NCI-H460 (cell line): ENCODE measurements at places on chromosomes 1 and 21. TPM values are rescaled to one million over a fixed set of nuclear protein-coding genes. Genes with fewer than 3 reads are reported as not detected.

Gene CDK11B
- total RNA-seq = 8.7 and 11.3 TPM in 2 replicates

Gene S100A9
- 1.9 and 2.3 TPM in 2 replicates for total RNA-seq

Gene CSF3R
- total RNA-seq = 0.20 TPM in 1 of 2 replicates, not detected in the other

Gene ITGB2
- 0.84 and 0.92 TPM in 2 replicates for total RNA-seq

Gene PTPN7
- not detected in 2 replicates for total RNA-seq

Gene OLFM3
- total RNA-seq = 0.05 and 0.17 TPM in 2 replicates

DNA sequence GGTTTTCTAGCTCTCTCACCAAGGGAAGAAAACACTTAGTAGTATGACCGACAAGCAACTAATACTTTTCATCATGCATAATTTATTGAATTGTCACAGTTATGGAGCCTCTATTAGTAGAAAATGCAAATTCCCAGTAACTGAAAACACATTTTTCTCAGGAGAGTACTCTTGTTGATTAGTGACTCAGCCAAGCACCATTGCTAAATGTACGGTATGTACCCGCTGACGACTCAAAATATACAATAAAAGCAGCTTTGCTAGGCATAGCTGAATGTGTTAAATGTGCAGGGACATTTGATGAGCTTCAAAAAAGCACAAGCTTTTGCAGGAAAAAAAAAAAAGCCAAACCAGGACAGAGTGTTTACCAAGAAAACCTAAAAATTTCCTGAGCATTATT lies 63.9 kb downstream of the WDR64 start:
- no peak for DNase-seq

DNA sequence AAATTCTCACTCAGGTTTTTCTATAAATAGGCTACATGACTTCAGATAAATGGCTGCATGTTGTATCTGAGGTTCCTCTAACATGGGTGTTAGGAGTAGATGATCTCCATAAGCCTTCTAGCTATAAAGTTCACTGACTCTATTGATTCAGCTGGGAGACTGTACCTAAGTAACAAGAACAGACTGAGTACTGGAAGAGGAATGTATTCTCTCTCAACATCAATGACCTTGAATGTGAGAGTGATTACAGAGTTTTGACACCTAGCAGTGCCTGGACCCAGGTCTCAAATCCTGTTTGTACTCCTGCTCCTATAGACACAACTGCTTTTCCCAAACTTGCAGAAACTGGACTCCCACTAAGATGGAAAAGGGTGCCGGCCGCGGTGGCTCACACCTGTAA lies 8.6 kb upstream of the SLC19A2 start:
- DNase-seq = no peak

GRCh38 chr1:211420389-211420788 lies 71.6 kb downstream of the RD3 start:
- DNase-seq = no peak

DNA sequence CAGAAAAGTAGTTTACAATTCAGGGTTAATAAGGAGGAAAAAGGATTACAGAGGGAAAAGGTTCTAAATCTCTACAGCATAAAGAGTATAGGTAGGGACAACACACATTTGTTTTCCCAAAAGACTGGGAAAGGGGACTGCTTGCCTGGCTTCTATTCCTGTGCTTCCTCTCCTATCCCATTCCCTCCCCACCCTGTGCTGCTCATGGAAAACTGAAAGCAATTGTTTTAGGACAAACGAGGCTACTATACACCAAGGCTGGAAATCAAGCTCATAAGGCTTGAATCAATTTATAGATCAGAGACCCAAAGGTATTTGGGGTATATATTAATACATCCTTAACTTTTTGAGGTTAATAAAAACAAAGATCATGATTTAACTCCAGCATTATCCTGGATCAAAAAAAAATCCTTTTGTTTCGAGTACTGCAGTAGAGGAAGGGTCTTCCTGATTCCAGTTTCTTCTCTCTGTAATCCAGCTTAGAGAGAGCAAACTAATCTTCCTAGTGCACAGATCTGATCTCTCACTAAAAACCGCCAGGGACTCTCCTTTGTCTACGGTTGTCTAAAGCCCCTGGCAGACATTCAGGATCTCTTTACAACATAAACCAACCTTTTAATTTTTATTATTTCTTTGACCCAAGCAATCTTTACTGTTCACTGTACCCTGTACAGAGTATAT lies 37.4 kb upstream of the A3GALT2 start:
- no peak for DNase-seq

GRCh38 chr21:38917043-38917774 lies 111.5 kb downstream of the ETS2 start:
- DNase-seq = no peak

GRCh38 chr1:39576016-39576657 lies 453 bp downstream of the PABPC4 start:
- DNase-seq = no peak

GRCh38 chr1:153025797-153026196 lies 5.2 kb upstream of the SPRR1B start:
- no peak for DNase-seq

- DNase-seq = no peak
Observed at GRCh38 chr1:92953491-92953890, 7.8 kb downstream of the DIPK1A start.
